ENCODE measurements at places on chromosomes 4 and X.

DNA sequence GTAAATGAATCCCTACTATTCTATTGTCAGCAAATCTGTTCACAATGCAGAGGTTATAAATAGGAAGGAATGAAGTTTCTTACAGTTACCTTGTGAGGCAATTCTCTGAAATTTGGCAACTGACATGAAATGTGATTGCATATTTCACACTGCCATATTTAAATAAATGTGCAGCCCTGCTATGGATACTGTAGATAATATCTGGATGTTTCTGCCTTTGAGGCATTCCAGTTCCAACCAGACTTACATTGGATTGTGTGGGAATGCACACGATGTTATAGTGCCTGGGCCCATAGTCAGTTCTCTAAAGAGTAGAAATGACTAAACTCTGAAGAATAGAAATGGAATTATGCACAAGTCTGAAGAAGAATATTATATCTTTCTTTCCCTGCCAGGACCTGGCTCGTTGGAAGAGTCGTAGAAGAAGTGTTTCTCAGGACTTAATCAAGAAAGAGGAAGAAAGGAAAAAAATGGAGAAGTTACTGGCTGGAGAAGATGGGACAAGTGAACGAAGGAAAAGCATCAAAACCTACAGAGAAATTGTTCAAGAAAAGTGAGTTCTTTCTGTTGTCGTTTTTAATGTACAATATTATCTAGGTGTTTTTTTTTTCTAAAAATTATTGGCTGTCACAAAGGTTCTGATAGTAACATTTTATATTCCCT, 102.7 kb downstream of the PHOX2B start:
- DNase-seq, result no peak

GRCh38 chr4:48194971-48195370, 60.9 kb upstream of the TXK start:
- no peak for DNase-seq

- DNase-seq, result no peak
Measured at GRCh38 chrX:107674480-107675364, 46.4 kb downstream of the PRPS1 start.

DNA sequence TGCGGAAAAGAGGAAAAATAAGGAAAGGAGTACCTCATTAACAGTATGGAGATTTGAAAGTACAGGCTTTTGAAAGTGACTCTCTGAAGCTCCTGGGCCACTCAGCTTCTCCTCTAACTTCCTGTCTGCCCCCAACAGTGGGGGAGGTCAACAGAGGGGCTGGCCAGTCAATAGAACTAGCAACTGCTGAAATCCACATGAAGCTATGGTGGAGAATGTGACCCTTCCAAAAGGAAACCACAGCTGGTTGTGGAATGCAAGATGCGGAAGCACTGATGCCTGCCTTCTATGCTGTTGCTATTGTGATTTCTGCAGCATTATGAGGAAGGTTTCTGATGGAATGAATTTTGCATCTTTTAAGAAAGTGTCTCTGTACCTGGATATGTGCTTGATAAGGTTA, 2.4 kb downstream of the CORIN start:
- DNase-seq, result no peak

DNA sequence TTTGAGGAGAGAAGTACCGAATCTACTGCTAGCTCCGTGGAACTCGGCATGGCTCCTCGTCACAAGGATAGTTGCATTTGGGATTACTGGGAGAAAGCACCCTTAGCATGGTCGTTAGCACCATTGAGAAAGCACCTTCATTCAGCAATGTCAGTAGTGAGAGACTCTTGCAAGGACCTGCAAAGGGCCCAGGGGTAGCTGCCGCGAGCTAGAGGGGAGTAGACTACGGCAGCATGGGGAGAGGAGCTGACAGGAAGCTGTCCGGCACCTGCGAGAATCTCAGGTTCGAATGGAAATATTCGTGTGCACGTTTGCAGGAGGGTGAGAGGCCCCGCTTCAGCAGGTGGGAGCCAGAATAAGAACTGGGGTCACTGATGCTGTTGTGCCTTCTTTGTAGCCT, 20.2 kb downstream of the TLR10 start:
- DNase-seq, result no peak

- no peak for DNase-seq
Measured at GRCh38 chrX:37380256-37380655, 31.1 kb downstream of the PRRG1 start.

DNA sequence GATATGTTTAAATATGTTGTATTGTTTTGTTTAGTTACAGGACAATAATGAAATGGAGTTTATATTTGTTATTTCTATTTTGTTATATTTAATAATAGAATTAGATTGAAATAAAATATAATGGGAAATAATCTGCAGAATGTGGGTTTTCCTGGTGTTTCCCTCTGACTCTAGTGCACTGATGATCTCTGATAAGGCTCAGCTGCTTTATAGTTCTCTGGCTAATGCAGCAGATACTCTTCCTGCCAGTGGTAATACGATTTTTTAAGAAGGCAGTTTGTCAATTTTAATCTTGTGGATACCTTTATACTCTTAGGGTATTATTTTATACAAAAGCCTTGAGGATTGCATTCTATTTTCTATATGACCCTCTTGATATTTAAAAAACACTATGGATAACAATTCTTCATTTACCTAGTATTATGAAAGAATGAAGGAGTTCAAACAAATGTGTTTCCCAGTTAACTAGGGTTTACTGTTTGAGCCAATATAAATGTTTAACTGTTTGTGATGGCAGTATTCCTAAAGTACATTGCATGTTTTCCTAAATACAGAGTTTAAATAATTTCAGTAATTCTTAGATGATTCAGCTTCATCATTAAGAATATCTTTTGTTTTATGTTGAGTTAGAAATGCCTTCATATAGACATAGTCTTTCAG, 26.9 kb downstream of the NUDT6 start:
- DNase-seq, result no peak

GRCh38 chrX:129646566-129647417, 8.0 kb downstream of the APLN start:
- DNase-seq, result no peak

DNA sequence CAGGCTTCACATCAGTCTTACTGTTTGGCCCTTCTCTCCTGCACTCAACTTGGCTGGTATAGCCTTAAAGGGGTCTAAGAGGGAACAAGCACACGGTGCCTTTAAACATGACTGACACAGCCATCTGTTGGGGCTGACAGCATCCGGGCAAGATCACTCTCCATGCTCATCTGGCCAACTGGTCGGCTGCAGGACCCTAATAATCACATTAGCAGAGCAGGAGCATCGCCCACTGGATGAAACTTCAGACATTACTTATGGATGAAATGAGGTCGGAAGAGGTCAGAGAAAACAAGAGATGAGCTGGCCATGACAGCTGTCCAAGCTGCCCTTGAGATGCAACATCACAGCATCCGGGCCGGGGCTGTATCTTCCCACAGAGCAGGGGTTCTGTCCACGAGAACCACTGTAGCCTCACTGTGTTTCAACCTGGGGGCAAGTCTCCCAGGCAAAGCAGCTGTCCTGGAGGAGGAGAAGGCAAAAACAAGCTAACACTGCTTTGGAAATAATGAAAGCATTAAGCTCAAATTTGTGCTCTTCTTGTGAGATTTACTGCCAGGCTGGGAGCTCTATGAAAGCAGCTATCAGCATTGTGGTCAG, 94.4 kb upstream of the TTC29 start:
- DNase-seq, result no peak

- no peak for DNase-seq
Measured at GRCh38 chr4:125828346-125828745, 513.6 kb downstream of the FAT4 start.

DNA sequence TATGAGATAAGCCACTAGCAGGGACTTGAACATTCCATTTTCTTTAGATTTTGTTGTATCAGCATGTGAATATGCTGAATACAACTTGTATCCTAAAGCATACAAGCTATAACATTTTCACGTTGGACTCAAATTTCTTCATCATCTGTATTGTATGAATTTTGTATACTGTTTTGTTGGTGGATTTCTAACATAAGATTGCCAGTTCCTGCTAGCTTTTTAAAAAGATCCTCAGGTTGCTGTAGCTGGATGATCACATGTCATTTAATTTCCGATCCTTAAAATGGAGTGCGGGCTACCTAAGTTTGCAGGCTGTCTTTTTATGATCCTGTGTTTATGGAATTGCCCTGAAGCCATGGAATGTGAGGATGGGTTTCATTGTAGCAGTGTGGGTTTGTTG, 6.9 kb downstream of the PDLIM5 start:
- no peak for DNase-seq

GRCh38 chr4:188536826-188537225, 397.6 kb downstream of the TRIML1 start:
- DNase-seq, result no peak

DNA sequence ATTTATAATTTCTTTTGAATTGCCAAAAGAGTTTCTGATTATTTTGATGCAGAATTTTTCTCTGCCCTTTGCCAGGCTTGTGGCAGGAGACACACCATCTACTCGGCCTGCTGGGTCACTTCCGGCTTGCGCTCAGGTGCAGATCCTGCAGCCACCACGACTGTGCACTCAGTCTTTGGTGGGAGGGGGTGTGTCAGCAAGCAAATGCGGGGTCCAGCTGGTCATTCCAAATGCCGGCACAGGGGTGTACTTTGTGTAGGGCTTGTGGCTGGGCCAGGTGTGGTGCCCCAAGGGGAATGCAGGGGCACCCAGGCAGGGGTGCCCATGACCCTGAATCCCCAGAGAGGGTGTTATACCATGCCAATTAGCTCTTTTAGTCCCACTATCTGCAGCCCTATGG, 673.0 kb downstream of the TLL1 start:
- DNase-seq, result no peak

GRCh38 chrX:108312957-108313356, 125.3 kb downstream of the COL4A6 start:
- peak; percentile 34 for DNase-seq

GRCh38 chr4:77202491-77202890, 45.5 kb downstream of the CCNG2 start:
- DNase-seq, result no peak

DNA sequence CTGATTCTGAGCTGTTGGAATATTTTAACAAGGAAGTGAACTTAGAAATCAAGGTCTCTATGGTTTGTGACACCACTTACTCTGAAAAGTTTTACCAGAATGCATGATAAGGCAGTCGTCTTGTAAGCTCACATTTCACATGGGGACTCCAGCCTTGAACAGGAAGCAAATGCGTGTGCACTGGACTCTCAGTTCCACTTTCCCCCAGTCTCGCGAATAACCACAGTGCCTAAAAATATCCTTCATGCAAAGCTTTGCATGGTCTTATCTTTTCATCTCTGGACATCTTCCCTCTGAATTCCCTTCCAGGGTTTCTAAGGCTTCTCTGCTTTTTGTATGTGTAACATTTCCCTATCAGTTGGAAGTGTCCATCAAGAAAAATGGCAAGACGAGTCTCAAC, 581.8 kb downstream of the NLGN4X start:
- DNase-seq, result no peak

DNA sequence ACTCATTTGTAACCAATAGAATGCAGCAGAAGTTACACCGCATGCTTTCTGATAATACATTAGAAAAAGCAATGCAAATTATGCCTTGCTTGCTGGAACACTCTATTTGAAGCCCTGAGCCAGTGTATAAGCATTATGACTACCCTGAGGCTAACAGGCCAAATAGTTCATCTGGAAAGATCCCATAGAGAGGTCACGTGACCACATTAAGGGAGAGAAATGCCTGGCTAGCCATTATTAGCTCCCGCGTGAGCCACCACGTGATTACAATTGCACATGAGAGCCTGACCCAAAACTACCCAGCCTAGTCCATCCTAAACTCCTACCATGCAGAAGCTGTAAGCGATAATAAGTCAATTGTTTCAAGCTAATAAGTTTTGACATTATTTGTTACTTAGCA, 472.9 kb upstream of the GALNTL6 start:
- no peak for DNase-seq

DNA sequence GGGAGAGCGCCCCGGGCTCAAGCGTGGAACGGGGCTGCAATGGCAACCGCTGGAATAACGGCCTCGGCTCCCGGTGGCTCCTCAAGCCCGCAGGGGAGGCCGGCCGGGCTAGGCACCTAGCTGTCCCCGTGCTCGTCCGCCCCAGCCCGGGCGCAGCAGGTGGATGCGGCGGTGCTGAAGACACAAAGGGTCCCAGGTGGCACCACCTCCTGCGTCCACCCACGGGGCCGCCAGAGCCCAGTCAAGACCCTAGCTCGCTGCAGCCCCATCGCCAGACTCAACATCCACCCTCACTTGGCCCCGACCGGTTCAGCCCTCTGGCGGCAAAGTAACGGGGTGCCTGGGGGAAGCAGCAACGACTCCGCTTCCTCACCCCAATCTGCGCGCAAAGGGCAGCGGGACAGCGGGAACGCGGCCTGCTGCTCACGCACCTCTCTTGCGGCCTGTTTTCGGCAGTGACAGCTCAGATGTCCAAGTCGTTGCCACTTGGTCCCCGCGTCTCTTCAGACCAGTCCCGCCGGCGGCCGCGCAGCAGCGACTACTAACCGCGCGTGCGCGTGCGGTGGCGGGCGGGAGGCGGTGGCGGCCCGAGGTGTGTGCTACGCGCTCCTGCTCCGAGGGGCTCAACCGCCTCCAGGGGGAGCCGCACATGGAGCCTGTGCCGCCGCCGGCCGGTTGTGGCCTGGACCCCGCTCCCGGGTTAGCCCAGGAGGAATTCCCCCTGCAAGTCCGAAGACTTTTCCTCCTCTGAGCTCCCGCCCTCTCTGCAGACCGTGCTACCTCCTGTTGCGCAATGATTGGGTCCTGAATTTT, at the start of gene CLGN:
TSS of gene CLGN (minus strand) at position 543 of the 813 bp plus-strand sequence. CDS start 14,570 bp downstream, outside the sequence.
- peak; percentile 68 for DNase-seq

Measured in NCI-H1417 (cell line).